ENCODE measurements at places on chromosomes 3 and 15.

- DNase-seq = no peak
Measured at GRCh38 chr3:139830817-139831216, 104.2 kb upstream of the CLSTN2 start.

GRCh38 chr15:66595931-66596545 is 30.2 kb upstream of the LCTL start:
- DNase-seq = no peak

- no peak for DNase-seq
Measured at GRCh38 chr3:9679476-9680080, 24.1 kb upstream of the CPNE9 start.

- no peak for DNase-seq
Measured at GRCh38 chr3:141462176-141462859, 24.5 kb upstream of the RASA2 start.

DNA sequence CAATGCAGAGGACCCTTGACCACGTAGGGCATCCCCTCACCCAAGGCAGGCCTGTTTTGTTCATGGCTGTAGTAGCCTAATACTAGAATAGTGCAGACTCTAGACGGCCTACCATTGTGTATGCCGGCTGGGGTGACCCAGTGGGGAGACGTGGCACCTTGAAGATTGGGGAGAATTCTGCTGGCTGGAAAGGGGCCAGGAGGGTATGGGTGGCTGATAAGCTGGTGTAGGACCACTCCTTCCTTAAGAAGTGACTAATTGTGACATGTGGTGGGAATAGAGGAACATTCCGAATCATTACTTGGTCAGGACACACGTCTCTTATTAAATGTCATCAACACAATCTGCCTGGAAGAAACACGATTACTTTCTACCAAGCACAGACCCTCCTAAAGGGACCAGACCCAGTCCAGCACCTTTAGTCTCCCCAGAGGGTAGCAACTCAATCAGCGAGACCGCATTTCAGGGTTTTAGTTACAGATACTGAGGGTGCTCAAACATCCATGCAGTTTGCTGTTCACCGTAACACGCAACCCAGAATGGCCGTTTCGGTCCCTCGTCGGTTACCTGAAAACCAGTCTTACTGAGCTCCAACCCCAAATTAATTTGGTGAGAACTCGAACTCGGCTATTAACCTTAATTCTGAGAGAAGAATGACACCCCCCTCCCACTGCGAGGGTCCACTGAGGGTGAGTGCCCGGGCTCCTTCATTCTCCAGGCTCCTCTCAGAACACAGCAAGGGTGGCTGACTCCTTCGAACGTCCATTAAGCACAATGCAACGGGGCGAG is 1.6 kb upstream of the KLF13 start:
- DNase-seq = no peak

- no peak for DNase-seq
Measured at GRCh38 chr15:51076524-51077220, 18.0 kb downstream of the TNFAIP8L3 start.

- DNase-seq = no peak
Measured at GRCh38 chr3:147921051-147921450, 511.9 kb downstream of the ZIC1 start.

DNA sequence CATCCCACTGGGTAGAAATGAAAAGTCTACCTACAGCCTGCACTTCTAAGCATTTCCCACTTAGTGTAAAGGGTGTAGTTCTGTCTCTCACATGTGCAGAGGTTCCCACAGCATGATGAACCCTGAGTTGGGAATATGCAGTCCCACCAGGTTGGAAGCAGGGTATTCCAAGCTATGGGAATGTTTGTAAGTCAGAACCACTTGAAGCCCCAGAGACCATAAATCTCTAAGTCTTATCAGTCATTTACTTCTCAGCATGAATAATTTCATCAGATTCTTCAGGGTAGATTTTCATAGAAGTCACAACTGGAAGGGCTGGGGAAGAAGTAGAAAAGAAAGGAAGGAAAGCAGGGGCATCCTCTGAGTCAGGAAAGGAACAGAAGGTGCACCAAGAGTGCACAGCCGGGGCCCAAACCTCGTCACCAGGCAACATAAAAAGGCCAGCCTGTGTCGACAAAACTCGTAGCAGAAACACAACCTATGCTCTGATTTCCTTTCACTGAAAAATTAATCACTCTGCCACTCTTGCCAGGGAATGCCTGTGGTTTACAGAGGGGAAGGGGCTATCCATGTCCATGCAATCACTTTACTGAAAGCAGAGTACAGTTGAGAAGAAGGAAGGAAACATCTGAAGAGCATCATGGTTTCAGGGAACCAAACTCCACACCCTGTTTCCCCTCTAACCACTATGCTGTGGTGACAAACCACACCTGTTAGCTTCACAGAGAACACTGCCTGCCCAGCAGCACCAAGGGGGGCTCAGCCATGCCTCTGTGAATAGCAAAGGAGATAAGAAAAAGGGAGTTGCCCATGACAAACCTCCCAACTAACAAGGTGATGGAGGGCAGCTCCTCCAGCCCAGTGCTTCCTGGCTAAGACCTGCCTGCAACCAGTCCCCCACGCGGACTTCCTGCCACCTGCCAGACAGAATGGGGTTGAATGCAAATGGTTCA is 40.5 kb downstream of the SH3BP5 start:
- peak; percentile 43 for DNase-seq

DNA sequence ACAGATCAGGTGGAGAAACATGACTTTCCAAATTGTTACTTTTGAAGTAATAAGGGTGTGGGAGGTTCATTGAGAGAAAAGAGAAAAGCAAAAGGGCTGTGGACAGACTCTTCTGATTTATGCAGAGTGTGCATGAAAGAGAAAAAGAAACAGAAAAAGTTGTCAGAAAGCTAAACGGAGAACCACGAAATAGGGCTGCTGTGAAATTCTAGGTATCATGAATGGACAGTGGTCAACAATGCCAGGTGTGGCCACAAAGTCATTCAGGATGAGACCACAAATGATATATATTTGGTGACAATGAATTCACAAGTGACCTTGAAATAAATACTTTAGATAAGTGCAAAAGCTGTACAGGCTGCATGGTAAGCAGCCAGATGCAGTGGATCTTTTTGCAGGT is 170.1 kb downstream of the IL5RA start:
- DNase-seq = no peak

- no peak for DNase-seq
Measured at GRCh38 chr15:52101542-52102323, 10.8 kb downstream of the BCL2L10 start.

GRCh38 chr3:23762759-23763477 is 42.8 kb upstream of the UBE2E1 start:
- no peak for DNase-seq

- DNase-seq = no peak
Measured at GRCh38 chr3:43319794-43320193, 33.5 kb downstream of the SNRK start.

- no peak for DNase-seq
Measured at GRCh38 chr3:161415506-161416231, 44.4 kb upstream of the SPTSSB start.

DNA sequence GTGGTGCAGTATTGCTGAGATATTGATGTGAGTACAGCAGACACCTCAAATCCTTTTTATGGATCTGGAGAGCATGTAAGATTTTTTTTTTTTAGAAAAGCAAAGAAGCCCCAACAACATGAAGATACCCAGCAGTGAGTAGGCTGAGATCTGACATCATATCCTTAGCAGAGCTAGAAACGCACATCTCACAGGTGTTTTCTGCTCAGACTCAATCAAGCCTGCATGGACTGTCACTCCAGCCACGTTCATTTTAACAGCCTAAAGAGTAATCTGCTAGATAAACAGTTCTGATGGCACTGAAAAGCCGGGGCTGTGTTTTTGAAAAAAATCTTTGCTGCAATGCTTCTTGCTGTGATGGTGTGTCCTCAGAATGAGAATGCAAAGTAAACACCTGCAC is 544.2 kb downstream of the FGF12 start:
- no peak for DNase-seq

- no peak for DNase-seq
Measured at GRCh38 chr15:56806148-56806536, 72.8 kb upstream of the ZNF280D start.

All from GM18507 (cell line).